Cardiac muscle cell (in vitro differentiated cells and primary cell): ENCODE measurements at places on chromosomes 4 and X. TPM values are rescaled to one million over a fixed set of nuclear protein-coding genes. Genes with fewer than 3 reads are reported as not detected.

DNA sequence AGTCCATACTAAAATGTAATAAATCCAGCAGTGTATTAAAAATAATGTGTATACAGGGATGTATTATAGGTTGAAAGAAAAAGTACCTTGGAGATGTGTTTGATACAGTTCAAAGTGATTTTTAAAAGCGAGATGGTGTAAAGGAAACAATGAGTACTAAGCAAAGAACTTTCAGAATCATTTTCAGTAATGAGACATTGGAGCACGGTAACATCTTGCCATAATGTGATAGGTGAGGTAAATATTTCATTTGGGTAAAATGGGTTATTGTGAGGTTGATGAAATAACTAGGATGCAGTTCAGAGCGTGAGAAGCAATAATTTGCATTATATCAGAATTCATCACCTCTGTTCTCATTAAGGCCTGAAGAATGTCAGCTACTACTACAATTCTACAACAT is 25.9 kb downstream of the EIF2S3 start:
- no peak for DNase-seq
- peaks cover 27% of the 10 kb centered on the region for H3K36me3 ChIP-seq
- no peaks in the 10 kb centered on the region for H3K27me3 ChIP-seq
- H3K4me1 ChIP-seq: no peaks in the 10 kb centered on the region
- peak overlapping the region; percentile 5 for H3K27ac ChIP-seq
- H3K4me3 ChIP-seq: no peak overlapping the region

DNA sequence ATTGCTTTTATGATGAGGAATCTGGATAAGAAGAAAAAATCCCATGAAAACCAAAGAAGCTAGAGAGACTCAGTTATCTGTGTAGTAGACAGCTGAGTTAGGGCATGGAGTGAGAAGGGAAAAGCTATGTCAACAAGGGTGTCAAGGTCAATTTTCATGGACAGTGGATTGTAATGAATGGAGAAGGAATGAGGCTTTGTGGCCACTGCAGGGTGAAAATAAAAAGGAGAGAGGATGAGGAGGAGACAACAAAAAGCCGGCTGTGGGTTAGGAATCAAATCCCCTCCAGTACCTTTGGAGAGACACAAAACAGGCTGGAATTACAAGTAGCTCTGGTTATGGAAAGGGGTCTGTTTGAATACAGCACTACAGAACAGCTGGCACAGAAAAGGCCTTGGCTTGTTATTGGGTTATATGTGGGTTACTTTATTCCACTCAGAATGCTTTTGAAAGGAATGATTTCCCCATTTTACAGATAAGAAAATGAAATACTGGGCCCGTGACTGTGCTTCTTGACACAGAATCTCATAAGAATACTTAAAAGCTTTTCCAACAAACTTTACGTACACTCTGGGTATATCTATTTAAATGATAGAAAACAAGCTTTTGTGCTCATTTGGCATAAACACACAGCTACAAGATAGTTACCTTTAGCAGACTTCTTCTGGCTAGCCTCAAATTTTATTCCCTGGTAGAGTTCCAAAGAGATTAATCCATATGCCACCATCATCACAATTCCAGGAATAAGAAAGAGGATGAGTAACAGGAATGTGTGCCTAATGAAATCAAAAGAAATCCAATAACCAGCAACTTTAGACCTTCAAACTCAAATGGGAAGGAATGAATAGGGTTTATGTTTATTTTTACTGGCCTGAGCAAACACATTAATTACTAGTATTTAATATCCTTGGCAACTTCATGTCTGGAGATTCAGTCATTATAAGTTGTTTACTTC is 7.5 kb downstream of the CCKAR start:
- no peaks in the 10 kb centered on the region for H3K27me3 ChIP-seq
- no peak overlapping the region for H3K27ac ChIP-seq
- DNase-seq: peak; percentile 18
- H3K4me3 ChIP-seq: no peak overlapping the region

DNA sequence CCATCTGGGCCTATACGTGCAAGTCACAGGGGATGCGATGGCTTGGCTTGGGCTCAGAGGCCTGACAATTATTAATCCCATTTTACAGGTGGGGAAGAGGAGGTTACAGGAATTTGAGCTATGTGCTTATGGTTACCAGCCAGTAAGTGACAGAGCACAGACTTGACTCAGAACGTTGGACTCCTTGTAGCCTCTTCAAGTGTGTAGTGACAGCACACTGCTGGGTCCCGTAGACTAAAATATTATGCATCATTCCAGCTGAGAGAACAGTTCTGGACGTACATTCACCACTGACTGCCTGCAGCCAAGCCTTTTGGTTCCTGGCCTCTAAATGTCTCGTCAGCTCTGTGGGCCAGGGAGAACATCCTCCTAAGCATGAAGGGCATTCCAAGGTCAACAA is 314.5 kb downstream of the GPAT3 start:
- peaks cover 6% of the 10 kb centered on the region for H3K4me1 ChIP-seq
- H3K27ac ChIP-seq: no peak overlapping the region
- H3K27me3 ChIP-seq: no peaks in the 10 kb centered on the region
- no peaks in the 10 kb centered on the region for H3K36me3 ChIP-seq
- no peak overlapping the region for H3K4me3 ChIP-seq
- DNase-seq: peak; percentile 5

GRCh38 chr4:118834070-118834469 is 1.9 kb downstream of the SEC24D start:
- H3K4me3 ChIP-seq: no peak overlapping the region
- peaks cover 18% of the 10 kb centered on the region for H3K36me3 ChIP-seq
- peaks cover 6% of the 10 kb centered on the region for H3K4me1 ChIP-seq
- DNase-seq: peak; percentile 29
- H3K27me3 ChIP-seq: no peaks in the 10 kb centered on the region

DNA sequence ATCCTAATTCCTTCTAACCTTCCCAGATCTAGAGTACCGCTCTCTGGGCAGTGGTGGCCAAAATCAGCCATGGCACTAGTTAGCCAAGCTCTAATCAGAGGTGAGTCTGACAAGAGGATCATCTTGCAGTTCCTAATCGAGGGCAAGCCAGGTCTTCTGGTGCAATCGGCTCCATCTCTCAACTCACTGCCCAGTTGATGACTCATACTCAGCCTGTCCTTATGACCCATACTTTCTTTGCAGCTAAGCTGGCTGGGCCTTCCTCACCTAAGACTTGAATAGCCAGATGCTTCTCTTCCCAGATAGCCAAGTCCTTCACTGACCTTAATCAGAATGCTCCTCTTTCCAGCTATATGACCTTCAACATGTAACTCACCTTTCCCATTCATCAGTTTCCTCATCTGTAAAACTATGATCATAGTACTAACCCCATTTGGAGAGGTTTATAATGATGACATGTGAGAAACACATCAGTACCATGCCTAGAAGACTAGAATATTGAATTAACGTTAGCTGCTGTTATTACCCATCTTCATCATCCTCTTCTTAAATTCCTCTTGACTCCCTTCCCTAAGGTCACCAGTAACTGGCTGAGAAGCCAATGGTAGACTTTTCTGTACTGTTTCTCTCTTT is 57.1 kb downstream of the RELL1 start:
- no peak overlapping the region for H3K4me3 ChIP-seq
- no peak for DNase-seq
- H3K36me3 ChIP-seq: no peaks in the 10 kb centered on the region
- H3K27me3 ChIP-seq: no peaks in the 10 kb centered on the region

- H3K27me3 ChIP-seq: peaks cover 60% of the 10 kb centered on the region
- H3K4me3 ChIP-seq: no peak overlapping the region
- H3K27ac ChIP-seq: no peak overlapping the region
- H3K36me3 ChIP-seq: no peaks in the 10 kb centered on the region
- peaks cover 4% of the 10 kb centered on the region for H3K4me1 ChIP-seq
- DNase-seq: no peak
Measured at GRCh38 chr4:2421928-2422327, 3.2 kb downstream of the CFAP99 start.

DNA sequence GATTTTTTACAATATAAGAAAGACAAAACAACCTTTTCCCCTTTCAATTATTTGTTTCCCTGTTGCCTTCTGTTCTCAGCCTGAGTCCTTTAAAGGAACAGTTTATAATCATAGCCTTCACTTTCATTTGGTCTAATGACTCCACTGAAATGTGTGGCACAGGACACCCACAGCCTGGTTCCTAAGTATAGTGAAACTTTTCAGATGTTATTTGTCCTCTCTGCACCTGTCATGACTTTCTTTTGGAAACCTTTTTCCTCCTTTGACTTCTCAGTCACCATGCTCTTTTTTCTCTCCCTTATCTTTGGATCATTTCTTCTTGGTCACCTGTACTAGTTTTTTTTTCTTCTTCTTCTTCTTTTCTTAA is 237.8 kb upstream of the ANXA3 start:
- no peak for DNase-seq
- H3K36me3 ChIP-seq: no peaks in the 10 kb centered on the region
- H3K27ac ChIP-seq: no peak overlapping the region

The INTU gene
- 5.0 and 18.0 TPM in 2 replicates for total RNA-seq

The CNKSR2 gene
- 24.4 and 25.3 TPM in 2 replicates for total RNA-seq

The LAP3 gene
- 53.4 and 82.6 TPM in 2 replicates for total RNA-seq

The BEND2 gene
- total RNA-seq: not detected in 2 replicates
